ENCODE measurements at places on chromosomes 11 and 22.

- no peak for DNase-seq
Observed at GRCh38 chr11:11973361-11973800, 35.0 kb downstream of the DKK3 start.

- no peak for DNase-seq
Observed at GRCh38 chr22:38170469-38170868, 11.2 kb downstream of the PLA2G6 start.

GRCh38 chr22:47061226-47061625 lies 298.8 kb downstream of the TBC1D22A start:
- DNase-seq: no peak

DNA sequence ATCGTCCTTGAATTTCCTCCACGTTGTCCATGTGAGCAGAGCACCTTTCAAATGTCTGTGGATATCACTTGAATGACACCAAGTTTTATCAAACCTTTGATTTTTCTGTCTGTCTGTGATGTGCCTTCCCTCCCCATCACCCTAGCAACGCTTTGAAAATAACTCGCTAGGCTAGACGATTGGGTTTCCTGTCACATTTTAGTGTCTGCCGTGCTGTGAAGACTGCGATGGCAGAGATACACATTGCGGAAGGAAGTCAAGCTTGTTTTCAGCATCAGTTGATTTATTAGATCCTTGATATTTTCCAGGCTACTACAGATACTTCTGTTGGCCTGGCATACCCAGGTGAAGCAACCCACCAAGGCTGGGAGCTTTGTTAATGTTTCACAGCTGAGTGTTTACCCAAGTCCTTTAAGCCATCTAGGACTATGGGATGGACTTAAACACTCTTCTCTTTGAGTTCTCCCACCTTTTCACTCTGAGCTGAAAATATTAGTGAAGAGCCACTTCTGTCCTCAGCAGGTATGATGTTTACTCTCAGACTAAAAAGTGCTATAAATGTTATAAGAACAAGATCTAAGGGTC lies 93.6 kb upstream of the CD44 start:
- peak; percentile 64 for DNase-seq

DNA sequence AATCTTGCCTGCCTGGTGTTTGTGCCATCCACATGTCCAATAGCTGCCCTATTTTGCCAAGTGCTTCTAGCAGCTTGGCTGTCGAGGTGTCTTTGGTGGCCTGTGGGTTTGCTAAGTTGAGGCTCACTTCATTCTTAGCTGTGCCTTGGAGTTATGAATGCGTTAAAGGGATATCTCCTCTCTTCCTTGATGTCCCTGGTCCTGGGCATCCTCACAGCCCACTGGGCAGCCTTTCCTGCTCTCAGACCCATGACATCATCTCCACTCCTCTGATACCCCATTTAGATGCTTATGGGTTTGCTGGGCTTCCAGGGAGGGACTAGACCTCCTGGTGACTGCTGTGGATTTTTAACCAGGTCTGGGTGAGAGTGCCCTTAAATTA lies 1.3 kb downstream of the LDLRAD3 start:
- DNase-seq: no peak

- DNase-seq: no peak
Observed at GRCh38 chr11:110177086-110177456, 83.9 kb downstream of the ZC3H12C start.

DNA sequence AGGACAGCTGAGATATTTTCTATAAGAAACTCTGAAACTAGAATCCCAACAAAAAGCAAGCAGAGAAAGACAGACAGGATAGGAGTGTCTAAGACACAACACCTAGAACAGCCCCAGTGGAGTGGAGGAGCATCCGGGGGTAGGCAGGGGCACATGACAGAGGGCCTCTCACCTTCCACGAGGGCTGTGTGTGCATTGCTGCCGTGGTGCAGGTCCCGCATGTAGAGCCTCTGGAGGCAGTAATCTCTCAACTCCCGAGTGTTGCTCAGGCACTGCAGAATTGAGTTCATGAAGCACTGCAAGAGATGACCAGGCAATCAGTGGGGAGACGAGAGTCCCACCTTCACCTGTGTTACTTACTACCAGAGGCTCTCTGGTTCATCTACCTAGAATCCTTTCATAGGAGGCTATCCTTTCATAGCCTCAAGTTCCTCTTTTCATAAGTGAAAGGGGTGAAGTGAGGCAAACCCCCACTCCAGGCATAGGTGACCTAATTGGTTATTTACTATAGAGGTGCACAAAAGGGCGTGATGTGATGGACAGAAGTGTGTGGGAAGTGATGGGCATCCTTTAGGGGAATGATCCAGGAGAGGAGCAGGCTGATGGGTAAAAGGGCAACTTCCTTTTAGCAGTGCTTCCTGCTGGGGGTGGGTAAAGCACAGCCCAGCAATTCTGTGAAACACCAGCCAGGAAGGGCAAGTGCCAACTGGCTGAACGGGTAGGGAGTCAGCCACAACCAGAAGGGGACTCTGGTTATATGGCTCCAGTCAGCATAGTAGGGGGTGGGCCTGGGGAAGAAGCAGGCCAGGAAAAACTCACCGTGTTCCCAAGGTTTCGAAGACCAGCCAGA lies 13.1 kb upstream of the MFRP start:
- no peak for DNase-seq

DNA sequence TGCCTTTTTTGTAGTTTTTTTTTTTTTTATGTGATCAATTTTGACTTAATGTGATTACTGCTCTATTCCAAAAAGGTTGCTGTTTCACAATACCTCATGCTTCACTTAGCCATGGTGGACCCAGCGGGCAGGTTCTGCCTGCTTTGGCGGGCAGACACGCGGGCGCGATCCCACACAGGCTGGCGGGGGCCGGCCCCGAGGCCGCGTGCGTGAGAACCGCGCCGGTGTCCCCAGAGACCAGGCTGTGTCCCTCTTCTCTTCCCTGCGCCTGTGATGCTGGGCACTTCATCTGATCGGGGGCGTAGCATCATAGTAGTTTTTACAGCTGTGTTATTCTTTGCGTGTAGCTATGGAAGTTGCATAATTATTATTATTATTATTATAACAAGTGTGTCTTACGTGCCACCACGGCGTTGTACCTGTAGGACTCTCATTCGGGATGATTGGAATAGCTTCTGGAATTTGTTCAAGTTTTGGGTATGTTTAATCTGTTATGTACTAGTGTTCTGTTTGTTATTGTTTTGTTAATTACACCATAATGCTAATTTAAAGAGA lies 12.5 kb downstream of the CCND1 start:
- no peak for DNase-seq

GRCh38 chr11:40170078-40170477 lies 1289.4 kb downstream of the LRRC4C start:
- DNase-seq: no peak

GRCh38 chr11:65102142-65103095 lies 6.4 kb downstream of the VPS51 start:
- no peak for DNase-seq

GRCh38 chr11:111422494-111423249 lies 43.6 kb upstream of the POU2AF1 start:
- peak; percentile 52 for DNase-seq

- DNase-seq: peak; percentile 73
Observed at GRCh38 chr11:61897387-61898246, 6.3 kb upstream of the FADS3 start.

DNA sequence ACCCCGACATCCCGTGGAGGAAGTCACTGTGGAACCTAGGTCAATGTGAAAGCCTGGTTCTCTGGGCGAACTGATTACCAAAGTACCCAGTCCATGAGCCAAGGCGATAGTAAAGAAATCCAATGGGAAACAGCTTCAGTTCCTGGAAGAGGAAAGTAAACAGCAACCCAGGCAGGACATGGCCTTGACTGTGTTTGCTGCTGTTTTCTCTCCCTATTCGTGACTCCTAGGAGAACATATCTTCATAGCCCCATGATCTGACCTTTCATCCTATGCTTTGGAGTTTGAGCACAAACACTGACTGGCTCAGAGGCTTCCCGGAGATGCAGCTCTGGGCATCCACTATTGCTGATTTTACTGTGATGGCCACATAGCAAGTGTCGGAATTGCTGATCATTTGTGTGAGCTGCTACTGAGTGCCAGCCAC lies 45.1 kb downstream of the LRFN4 start:
- no peak for DNase-seq

- no peak for DNase-seq
Observed at GRCh38 chr11:130874396-130874795, 41.9 kb downstream of the SNX19 start.

DNA sequence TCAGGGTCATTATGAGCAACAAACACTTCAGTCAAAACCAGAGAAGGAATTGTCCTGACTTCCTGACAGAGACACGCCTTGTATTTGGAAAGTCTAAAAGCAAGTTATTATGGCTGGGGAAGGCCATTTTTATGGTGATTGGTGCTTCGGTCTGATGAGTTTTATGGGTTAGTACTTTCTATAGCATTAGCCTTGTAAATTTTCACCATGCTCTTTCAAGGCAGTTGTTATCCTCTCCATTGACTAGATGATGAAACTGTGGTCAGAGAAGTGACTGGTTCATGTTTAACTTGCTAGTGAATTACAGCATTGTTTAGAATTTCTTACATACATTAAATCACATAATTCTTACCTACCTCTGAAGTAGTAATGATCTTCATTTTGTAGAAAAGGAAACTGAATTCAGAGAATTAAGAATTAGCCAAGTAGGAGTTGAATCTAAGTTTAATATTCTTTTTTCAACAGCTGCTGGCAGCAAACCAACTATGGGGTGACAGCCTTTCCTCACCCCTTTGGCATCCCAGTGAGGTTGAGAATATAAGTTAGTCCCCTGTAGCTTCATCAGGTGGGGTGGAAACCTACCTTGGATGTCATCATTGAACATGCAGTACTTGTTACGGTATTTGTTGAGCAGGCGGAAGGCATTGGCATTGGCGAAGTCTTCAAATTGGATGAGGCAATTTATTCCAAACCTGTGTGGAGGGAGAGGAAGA lies 90.0 kb downstream of the CCDC81 start:
- DNase-seq: no peak

- DNase-seq: peak; percentile 33
Observed at GRCh38 chr22:31347251-31348008, 1.3 kb upstream of the PATZ1 start.

DNA sequence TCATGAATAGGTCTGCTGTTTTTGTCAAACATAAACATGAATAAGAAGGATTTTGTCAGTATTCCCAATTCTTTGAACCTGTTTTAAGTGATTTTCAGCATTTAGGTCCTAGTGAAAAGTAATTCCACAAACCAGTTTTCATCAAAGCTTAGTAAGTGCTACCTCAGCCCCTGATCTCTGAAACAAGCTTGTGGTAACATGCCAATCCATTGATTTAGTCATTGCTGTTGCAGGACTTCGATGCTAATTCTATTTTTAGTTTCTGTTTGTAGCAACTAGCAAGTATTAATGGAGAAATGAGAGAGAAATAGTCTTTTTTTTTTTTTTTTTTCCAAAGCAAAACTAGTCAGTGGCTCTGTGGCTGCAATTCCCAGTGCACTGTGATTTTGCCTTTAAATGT lies 91.4 kb downstream of the JRKL start:
- no peak for DNase-seq

GRCh38 chr11:1793081-1793480 lies 29.4 kb upstream of the CTSD start:
- no peak for DNase-seq

- no peak for DNase-seq
Observed at GRCh38 chr11:13152736-13153541, 124.7 kb upstream of the BMAL1 start.

DNA sequence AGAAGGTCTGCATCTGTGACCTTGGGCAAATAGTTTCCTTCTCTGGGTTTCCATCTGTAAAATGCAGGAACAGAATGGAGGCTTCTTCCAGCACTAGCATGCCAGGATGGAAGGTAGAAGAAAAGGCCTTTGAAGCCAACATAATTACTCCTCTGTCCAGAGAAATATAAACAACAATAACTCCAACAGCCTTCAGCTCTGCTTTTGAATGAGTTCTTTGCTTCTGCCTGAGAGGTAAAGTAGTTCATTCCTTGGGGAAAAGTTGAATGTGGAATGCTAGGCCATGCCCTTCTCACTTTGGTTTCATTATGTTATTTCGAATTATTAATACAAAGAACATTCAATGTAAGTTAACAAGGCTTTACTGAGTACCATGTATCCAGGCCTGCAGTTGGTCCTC lies 61.2 kb upstream of the BLID start:
- DNase-seq: no peak

- DNase-seq: no peak
Observed at GRCh38 chr11:95944623-95945022, 20.7 kb upstream of the MTMR2 start.

GRCh38 chr11:19382131-19382611 lies 141.4 kb upstream of the E2F8 start:
- DNase-seq: no peak

DNA sequence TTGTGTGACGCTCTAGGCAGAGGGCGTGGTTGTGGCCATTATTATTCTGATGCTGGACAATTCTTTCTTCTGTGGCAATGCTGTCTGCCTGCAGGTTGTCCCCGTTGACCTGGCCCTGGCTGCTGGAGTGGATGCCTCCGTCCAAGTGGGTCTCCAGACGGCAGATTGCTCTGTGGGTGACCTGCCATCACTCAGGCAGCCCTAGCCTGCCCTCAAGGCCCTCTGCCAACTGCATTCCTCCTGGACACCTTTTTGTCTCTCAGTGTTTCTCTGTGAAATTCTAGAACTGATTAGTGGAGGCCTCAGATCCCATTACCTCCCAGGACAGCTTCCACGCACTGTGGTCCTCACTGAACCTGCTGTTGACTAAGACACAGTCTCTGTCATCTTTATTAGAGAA lies 86.7 kb downstream of the TBC1D22A start:
- DNase-seq: no peak

DNA sequence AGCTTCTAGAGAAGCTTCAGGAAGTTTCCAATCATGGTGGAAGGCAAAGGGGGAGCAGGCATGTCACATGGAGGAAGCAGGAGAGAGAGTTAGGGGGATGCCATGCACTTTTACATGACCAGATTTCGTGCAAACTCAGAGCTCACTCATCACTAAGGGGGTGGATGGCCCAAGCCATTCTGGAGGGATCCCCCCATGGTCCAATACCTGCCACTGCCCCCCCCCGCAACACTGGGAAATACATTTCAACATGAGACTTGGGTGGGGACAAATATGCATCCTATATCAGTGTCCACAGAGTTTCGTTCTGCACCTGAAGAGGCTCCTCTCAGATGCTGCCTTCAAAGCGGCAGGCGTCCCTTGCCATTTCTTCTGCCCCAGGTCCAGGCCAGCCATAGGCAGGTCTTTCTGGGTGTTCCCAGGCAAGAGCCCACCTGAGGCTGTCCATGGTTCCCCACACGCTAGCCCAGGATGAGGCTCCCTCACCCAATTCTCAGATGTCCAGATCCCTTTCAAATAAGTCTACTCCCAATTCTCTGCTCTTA lies 1344.3 kb downstream of the TBC1D22A start:
- DNase-seq: no peak

GRCh38 chr11:7677796-7678201 lies 4.5 kb upstream of the CYB5R2 start:
- DNase-seq: no peak

GRCh38 chr11:133386852-133387251 lies 145.4 kb downstream of the OPCML start:
- no peak for DNase-seq

GRCh38 chr11:69443138-69443967 lies 38.1 kb upstream of the LINC01488 start:
- peak; percentile 57 for DNase-seq

DNA sequence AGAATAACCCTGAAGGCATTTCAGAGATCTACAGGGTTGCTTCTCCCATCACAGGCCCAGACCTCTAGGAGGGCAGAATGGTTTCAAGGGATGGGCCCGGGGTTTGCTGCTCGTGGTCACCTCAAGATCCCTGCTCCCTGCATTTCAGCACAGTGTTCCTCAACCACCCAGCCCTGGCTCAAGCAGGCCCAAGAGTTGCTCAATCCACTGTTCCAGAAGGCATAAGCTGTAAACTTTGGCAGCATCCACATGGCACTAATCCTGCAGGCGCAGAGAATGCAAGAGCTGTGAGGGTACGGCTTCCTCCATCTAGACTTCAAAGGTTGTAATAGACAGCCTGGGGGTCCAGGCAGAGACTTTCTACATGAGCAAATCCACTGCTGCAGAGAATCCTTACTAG lies 225.0 kb upstream of the UBASH3B start:
- DNase-seq: no peak
